ENCODE measurements at places on chromosomes 12 and 14. TPM values are rescaled to one million over a fixed set of nuclear protein-coding genes. Genes with fewer than 3 reads are reported as not detected.
A peak's percentile ranks its signal among the peaks of the same experiment; 100 is the strongest.

DNA sequence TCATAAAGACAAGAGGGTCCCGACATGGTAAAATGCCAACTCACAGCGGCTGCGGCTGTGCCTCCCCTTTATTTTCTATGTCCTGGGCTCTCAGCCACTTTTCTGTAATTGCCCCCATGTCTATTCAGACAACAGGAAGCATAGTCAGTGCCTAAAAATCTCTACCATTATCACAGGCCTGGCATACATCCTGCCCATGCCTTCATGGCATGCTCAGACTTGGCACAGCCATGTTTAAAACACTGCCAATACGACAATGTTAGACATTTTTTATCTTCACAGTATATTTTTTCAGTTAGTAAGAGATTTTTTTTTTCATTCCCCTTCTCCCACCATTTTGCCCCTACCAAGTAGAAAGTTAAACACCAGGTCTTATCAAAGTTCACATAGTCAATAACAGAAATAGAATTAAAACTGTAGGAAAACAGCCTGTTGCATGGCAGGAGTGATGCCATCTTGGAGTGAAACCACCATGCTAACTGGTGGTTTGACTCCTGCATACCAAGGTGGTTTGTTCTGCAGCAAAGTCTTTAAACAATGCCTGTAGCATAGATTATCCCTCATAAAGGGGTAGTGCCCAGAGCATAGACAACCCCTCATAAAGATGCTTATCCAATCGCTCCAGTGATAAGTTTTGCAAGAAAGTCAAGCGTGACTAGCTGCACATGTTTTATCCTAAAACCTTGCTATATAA, 18.9 kb upstream of the CERS5 start:
- DNase-seq, result peak; percentile 67
- peaks cover 59% of the 10 kb centered on the region for H3K4me1 ChIP-seq
- H3K36me3 ChIP-seq, result peaks cover 21% of the 10 kb centered on the region
- no peaks in the 10 kb centered on the region for H3K27me3 ChIP-seq
- peak overlapping the region; percentile 82 for H3K27ac ChIP-seq
- H3K4me3 ChIP-seq, result no peak overlapping the region

The FOXN4 gene
- not detected for total RNA-seq

DNA sequence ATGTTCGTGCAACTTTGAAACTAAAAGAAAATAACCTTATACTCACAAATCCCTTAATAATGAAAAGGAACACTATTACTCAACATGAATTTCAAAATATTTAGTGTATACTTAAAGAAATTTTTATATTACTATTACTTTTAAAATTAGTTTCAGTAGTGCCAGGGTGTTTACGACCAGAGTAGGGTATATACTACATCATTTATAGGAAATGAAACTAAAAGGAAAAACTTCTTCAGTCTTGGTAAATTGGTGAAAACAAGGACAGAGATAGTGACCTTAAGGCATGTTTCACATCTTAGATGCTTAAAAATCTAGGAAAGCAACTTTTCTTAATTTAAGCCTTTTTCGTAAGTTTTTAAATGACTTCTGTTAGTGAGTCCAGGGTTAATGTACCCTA, 4.5 kb downstream of the USP15 start:
- no peak overlapping the region for H3K4me3 ChIP-seq
- no peaks in the 10 kb centered on the region for H3K27me3 ChIP-seq
- H3K36me3 ChIP-seq, result no peaks in the 10 kb centered on the region
- H3K27ac ChIP-seq, result no peak overlapping the region
- peaks cover 13% of the 10 kb centered on the region for H3K4me1 ChIP-seq

- H3K4me3 ChIP-seq, result no peak overlapping the region
- no peaks in the 10 kb centered on the region for H3K27me3 ChIP-seq
- no peak for DNase-seq
- no peaks in the 10 kb centered on the region for H3K36me3 ChIP-seq
Measured at GRCh38 chr12:132690112-132690511, 2.7 kb downstream of the PXMP2 start.

- H3K36me3 ChIP-seq, result no peaks in the 10 kb centered on the region
- no peak for DNase-seq
- H3K4me3 ChIP-seq, result no peak overlapping the region
- H3K27ac ChIP-seq, result no peak overlapping the region
- H3K4me1 ChIP-seq, result no peaks in the 10 kb centered on the region
Measured at GRCh38 chr12:101732318-101732717, 6.9 kb downstream of the SYCP3 start.

- H3K27me3 ChIP-seq, result no peaks in the 10 kb centered on the region
- H3K36me3 ChIP-seq, result peaks cover 3% of the 10 kb centered on the region
- H3K27ac ChIP-seq, result peak overlapping the region; percentile 39
- peaks cover 3% of the 10 kb centered on the region for H3K4me1 ChIP-seq
- no peak overlapping the region for H3K4me3 ChIP-seq
Measured at GRCh38 chr12:105026411-105026810, 40.3 kb downstream of the NOPCHAP1 start.

The TSPAN19 gene
- not detected for total RNA-seq

The PRPF40B gene
- 9.5 TPM for total RNA-seq

The PAX9 gene
- total RNA-seq, result not detected
